Hepatocyte (in vitro differentiated cells): ENCODE measurements at places on chromosomes 11 and 22. TPM values are rescaled to one million over a fixed set of nuclear protein-coding genes. Genes with fewer than 3 reads are reported as not detected.

UPK3A gene
- total RNA-seq, result 14.4 and 14.9 TPM in 2 replicates

GRCh38 chr11:3121416-3121815 is 43.7 kb downstream of the OSBPL5 start:
- no peak for DNase-seq
- no peaks in the 10 kb centered on the region for H3K27me3 ChIP-seq
- H3K4me3 ChIP-seq, result no peak overlapping the region
- no peak overlapping the region for H3K27ac ChIP-seq
- H3K4me1 ChIP-seq, result no peaks in the 10 kb centered on the region

DNA sequence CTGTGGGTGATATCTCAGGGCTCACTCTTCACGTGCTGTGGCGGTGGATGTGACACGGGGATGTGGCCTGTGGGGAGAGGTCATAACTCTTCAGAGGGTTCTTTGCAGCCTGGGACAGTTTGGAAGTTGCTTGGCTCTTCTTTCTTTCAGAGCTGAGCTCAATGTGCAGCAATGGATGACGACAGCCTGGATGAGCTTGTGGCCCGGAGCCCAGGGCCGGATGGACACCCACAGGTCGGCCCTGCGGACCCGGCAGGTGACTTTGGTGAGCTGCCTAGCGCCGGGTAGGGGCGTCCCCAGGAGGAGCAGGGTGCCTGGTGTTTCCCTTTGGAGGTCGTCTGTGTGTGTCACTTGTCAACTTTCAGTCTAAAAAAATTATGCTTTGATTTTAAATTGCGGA is 5.1 kb downstream of the PHRF1 start:
- H3K36me3 ChIP-seq, result no peaks in the 10 kb centered on the region
- H3K4me3 ChIP-seq, result no peak overlapping the region
- no peak overlapping the region for H3K27ac ChIP-seq
- DNase-seq, result no peak
- H3K27me3 ChIP-seq, result no peaks in the 10 kb centered on the region
- peaks cover 40% of the 10 kb centered on the region for H3K4me1 ChIP-seq

ATL3 gene
- 30.1 and 36.2 TPM in 2 replicates for total RNA-seq

- H3K27ac ChIP-seq, result peak overlapping the region; percentile 5
- H3K27me3 ChIP-seq, result peaks cover 9% of the 10 kb centered on the region
- peak; percentile 42 for DNase-seq
Observed at GRCh38 chr11:33774736-33775466, 581 bp upstream of the FBXO3 start.

MCHR1 gene
- 0.50 and 1.1 TPM in 2 replicates for total RNA-seq

TYMP gene
- 36.6 and 46.4 TPM in 2 replicates for total RNA-seq

DNA sequence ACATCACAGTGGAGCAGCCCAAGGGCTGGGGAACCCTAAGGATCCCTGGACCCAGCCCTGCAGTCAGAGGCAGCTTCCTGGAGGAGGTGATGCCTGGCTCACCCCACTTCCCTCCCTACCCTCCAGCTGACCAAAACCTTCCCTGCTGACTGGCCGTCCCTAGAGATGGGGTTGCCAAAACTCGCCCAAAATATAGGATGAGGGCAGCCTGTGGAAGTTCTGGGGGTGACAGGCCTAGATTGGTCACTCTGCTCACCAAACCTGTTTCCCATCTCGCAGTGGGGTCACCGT is 35.0 kb upstream of the PPARA start:
- H3K36me3 ChIP-seq, result no peaks in the 10 kb centered on the region
- no peak overlapping the region for H3K4me3 ChIP-seq
- no peak overlapping the region for H3K27ac ChIP-seq

PLEKHA7 gene
- total RNA-seq, result 25.4 and 35.6 TPM in 2 replicates

GRCh38 chr11:80898910-80899309 is 1458.1 kb upstream of the TENM4 start:
- no peak overlapping the region for H3K27ac ChIP-seq
- no peak for DNase-seq
- no peaks in the 10 kb centered on the region for H3K4me1 ChIP-seq
- no peak overlapping the region for H3K4me3 ChIP-seq
- H3K36me3 ChIP-seq, result no peaks in the 10 kb centered on the region

- peak overlapping the region; percentile 85 for H3K27ac ChIP-seq
- DNase-seq, result peak; percentile 89
- H3K4me1 ChIP-seq, result peaks cover 12% of the 10 kb centered on the region
- H3K27me3 ChIP-seq, result no peaks in the 10 kb centered on the region
- no peak overlapping the region for H3K4me3 ChIP-seq
- H3K36me3 ChIP-seq, result no peaks in the 10 kb centered on the region
Observed at GRCh38 chr11:19441752-19442553, 201.2 kb upstream of the E2F8 start.

DNA sequence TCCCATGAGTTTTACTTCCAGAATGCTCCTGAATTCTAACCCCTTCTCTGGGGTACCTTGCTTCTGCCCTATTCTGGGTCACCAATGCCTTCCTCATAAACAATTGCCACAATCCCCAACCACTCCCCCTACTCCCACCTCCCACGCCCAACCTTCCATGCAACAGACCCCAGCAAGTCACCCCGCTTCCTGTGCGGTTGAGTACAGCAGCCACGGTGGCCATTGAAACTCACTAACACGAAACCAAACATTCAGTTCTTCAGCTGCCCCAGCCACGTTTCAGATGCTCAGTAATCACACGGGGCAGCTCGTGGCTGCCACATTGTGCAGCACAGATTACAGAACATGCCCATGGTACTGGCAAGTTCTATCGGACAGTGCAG is 3.7 kb upstream of the BCR start:
- no peaks in the 10 kb centered on the region for H3K36me3 ChIP-seq
- no peak overlapping the region for H3K27ac ChIP-seq
- peaks cover 21% of the 10 kb centered on the region for H3K4me1 ChIP-seq
- no peak for DNase-seq

DNA sequence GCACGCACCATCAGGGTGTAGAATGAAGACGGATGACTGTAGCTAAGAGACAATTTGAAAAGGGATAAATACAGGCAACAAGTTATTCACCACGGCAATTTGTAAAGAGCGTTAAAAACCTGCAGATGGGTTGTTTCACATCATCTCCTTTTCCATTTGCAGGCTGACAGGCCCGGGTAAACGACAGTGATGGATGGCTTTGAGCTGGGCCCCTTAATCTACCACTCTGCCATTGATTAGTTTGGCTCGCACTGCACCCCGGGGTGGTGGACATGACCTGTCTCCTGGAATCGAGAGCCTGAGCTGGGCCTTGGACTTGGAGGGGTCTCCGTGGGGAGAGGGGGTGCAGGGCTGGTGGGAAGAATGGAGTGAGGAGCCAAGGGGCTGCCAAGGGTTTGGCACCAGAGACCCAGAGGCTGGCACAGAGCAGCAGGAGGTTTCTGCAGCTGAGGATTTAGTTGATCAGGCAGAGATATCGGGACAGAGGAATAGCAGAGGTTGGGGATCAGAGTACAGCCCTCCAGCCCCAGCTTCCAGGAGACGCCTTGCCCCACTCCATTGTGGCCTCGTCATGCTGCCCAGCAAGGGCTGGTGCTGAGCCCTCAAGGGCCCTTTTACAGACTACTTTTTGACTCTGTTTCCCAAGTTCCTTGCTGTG is 110.6 kb upstream of the NECTIN1 start:
- no peaks in the 10 kb centered on the region for H3K36me3 ChIP-seq
- no peaks in the 10 kb centered on the region for H3K27me3 ChIP-seq
- no peak overlapping the region for H3K4me3 ChIP-seq

SYTL2 gene
- total RNA-seq, result 66.6 and 73.6 TPM in 2 replicates

GRCh38 chr11:45708887-45709663 is 43.7 kb upstream of the CHST1 start:
- no peaks in the 10 kb centered on the region for H3K36me3 ChIP-seq
- no peak overlapping the region for H3K4me3 ChIP-seq
- no peak for DNase-seq
- H3K4me1 ChIP-seq, result no peaks in the 10 kb centered on the region

TANGO2 gene
- total RNA-seq, result 21.4 and 26.2 TPM in 2 replicates

SLC5A1 gene
- total RNA-seq, result 7.3 and 7.4 TPM in 2 replicates

- H3K4me1 ChIP-seq, result no peaks in the 10 kb centered on the region
- no peak overlapping the region for H3K27ac ChIP-seq
- no peak for DNase-seq
- H3K4me3 ChIP-seq, result no peak overlapping the region
Observed at GRCh38 chr11:70808686-70809375, 410.5 kb downstream of the CTTN start.

MIOX gene
- not detected in 2 replicates for total RNA-seq

NCF4 gene
- total RNA-seq, result 0.37 and 1.5 TPM in 2 replicates

FOLR3 gene
- total RNA-seq, result not detected in 2 replicates

- H3K4me1 ChIP-seq, result peaks cover 5% of the 10 kb centered on the region
- H3K27me3 ChIP-seq, result no peaks in the 10 kb centered on the region
- no peak overlapping the region for H3K27ac ChIP-seq
- H3K36me3 ChIP-seq, result no peaks in the 10 kb centered on the region
Observed at GRCh38 chr11:125270106-125270505, 105.6 kb downstream of the PKNOX2 start.

GRCh38 chr11:102079625-102080024 is 30.6 kb upstream of the YAP1 start:
- no peak for DNase-seq
- no peaks in the 10 kb centered on the region for H3K27me3 ChIP-seq

MTA2 gene
- total RNA-seq, result 46.8 and 53.1 TPM in 2 replicates

DNA sequence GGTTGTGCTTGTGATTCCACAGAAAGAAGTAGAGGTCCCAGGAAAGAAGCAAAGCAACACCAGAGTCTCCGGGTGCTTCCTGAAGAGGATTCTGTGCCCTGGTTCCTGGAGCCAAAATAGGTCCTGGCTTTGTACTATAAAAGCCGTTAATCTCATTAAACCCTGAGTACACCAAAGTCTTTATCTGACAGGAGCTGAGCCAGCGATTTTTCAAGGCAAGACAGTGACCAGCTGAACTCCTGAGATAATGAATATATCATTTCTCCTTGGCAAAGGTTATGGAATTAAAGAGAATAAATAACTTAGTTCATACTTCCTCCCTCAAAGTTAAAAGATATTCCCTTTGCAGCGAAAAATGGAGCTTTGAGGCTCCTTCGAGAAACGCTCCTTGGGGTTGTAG is 5.2 kb downstream of the TMEM138 start:
- no peaks in the 10 kb centered on the region for H3K36me3 ChIP-seq
- H3K27me3 ChIP-seq, result no peaks in the 10 kb centered on the region

DNA sequence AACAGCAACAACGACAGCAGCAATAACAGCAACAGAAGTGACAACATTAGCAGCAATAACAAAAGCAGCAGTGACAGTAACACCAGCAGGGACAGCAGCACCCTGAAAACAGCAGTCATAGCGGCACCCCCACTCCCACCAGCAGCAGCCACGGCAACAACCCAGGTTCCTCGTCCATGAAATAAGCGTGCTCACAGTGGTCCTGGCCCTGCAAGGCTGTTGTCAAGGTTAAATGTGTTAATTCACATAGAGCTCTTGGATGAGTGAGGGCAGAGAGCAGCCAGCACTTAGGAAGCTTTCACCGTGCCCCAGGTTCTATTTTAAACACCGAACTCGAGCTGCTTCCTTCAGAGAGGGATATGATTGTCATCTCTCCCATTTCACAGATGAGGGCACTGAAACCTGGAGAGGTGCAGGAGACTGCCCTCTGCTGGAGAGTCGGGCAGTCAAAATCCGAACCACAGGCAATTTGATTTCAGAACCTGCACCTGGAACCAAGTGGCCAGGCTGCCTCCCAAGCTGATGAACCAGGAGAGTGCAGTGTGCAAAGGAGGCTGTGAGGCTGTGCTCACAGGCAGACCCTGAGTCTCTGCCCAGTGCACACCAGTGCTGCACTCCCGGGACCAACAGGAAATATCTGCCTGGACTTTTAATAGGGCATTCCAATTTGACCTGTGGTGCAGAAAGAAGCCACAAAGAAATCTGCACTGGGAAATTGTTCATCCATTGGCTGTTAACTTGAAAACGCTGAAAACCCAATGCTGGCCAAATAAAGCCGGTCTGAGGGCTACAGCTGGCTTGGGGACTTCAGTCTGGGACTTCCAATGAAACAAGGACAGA is 22.9 kb upstream of the FGF3 start:
- no peak overlapping the region for H3K27ac ChIP-seq
- H3K4me1 ChIP-seq, result no peaks in the 10 kb centered on the region
- no peaks in the 10 kb centered on the region for H3K36me3 ChIP-seq
- no peak for DNase-seq
- H3K27me3 ChIP-seq, result no peaks in the 10 kb centered on the region
- no peak overlapping the region for H3K4me3 ChIP-seq

GRCh38 chr11:91906871-91907624 is 317.6 kb upstream of the FAT3 start:
- H3K4me3 ChIP-seq, result no peak overlapping the region
- H3K27me3 ChIP-seq, result no peaks in the 10 kb centered on the region
- no peak overlapping the region for H3K27ac ChIP-seq
- no peaks in the 10 kb centered on the region for H3K4me1 ChIP-seq

DNA sequence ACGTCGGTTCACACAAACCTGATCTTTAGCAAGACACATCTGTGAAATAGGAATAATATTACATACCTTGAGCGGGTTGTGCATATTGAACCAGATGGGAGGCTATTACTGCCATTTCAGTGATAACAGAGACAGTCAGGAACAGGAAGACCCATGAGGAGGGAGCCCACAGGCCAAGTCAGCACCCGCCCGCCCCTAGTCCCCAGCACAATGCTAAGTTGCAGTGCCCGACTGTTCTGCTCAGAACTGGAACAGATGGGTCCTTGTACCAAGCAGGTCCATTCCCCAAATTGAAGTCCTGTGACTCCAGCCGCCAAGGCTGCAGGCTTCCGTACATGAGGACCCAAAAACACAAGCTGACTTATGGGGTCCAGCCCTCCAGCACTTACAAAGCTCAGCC is 9.3 kb downstream of the CXCR5 start:
- DNase-seq, result no peak
- H3K27ac ChIP-seq, result no peak overlapping the region
- H3K4me3 ChIP-seq, result no peak overlapping the region
- no peaks in the 10 kb centered on the region for H3K27me3 ChIP-seq
- no peaks in the 10 kb centered on the region for H3K36me3 ChIP-seq

YIF1A gene
- total RNA-seq, result 111 and 132 TPM in 2 replicates

TRIM48 gene
- total RNA-seq, result not detected in 2 replicates

- DNase-seq, result no peak
- H3K4me1 ChIP-seq, result no peaks in the 10 kb centered on the region
- no peaks in the 10 kb centered on the region for H3K36me3 ChIP-seq
- H3K27me3 ChIP-seq, result no peaks in the 10 kb centered on the region
- H3K27ac ChIP-seq, result no peak overlapping the region
- H3K4me3 ChIP-seq, result no peak overlapping the region
Observed at GRCh38 chr11:12543596-12544415, 130.4 kb upstream of the TEAD1 start.

CSNK2A3 gene
- total RNA-seq, result 0.83 and 2.4 TPM in 2 replicates

DNA sequence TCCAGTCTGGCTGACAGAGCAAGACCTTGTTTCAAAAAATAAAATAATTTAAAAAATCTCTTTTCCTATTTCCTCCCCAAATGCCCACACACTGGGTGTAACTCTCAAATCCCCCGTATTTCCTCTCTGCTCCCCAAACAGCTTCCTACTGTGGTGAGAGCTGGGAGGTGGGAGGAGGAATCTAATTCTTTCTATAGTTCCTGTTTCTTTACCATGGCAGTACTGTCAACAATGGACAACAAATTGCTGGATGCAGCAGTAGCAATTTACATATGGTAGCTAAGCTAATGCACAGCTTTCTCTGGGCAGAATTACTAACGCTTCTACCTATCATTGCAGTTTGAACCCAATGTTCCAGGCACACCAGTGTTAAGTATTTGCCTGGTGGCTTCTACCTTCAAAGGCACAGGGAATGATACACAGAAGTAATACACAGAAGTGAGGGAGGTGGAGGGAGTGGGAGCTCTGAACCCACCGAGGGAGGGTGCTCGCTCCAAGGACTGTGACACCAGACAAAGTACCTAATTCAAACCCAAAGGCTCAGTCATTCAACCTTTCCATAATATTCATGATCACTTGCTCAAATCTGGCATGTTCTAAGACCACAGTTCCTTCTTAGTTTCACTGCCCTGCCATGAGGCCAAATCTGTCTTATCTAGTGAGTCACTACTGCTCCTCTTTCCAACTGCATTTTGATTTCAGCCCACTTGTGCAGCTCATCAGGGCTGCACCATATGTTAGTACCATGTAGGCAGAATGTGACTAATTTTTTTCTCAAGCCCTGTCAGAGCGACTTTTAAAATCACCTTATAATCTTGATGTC is 37.9 kb downstream of the CELF1 start:
- no peak overlapping the region for H3K27ac ChIP-seq
- H3K4me1 ChIP-seq, result peaks cover 25% of the 10 kb centered on the region
- H3K36me3 ChIP-seq, result no peaks in the 10 kb centered on the region
